ENCODE measurements at places on chromosomes 1 and 21. TPM values are rescaled to one million over a fixed set of nuclear protein-coding genes. Genes with fewer than 3 reads are reported as not detected.

DNA sequence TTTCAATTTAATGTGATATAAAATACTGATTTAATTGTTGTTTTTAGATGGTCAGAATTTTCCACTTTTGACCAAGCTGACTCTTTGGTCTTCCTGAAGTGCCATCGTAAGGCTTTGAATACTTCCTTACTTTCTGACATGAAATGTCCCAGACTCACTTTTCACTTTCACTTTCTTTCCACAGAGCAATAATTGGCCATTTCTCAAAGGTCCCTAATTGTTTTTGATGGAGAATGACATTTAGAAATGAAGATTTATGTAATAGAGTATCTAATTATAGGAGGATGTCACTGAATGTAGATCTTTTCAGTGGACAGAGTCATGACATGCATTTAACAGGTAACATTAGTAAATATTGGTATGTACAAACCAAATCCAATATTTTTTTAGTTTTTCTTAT, 1141.6 kb downstream of the KCNT2 start:
- DNase-seq: no peak
- no peaks in the 10 kb centered on the region for H3K27me3 ChIP-seq
- H3K27ac ChIP-seq: no peak overlapping the region
- peaks cover 5% of the 10 kb centered on the region for H3K4me1 ChIP-seq
- peaks cover 3% of the 10 kb centered on the region for H3K36me3 ChIP-seq

- H3K27me3 ChIP-seq: no peaks in the 10 kb centered on the region
- peaks cover 7% of the 10 kb centered on the region for H3K36me3 ChIP-seq
- H3K27ac ChIP-seq: no peak overlapping the region
- H3K4me3 ChIP-seq: no peak overlapping the region
- no peak for DNase-seq
- peaks cover 24% of the 10 kb centered on the region for H3K4me1 ChIP-seq
Observed at GRCh38 chr1:63807046-63807445, 33.2 kb downstream of the ROR1 start.

DNA sequence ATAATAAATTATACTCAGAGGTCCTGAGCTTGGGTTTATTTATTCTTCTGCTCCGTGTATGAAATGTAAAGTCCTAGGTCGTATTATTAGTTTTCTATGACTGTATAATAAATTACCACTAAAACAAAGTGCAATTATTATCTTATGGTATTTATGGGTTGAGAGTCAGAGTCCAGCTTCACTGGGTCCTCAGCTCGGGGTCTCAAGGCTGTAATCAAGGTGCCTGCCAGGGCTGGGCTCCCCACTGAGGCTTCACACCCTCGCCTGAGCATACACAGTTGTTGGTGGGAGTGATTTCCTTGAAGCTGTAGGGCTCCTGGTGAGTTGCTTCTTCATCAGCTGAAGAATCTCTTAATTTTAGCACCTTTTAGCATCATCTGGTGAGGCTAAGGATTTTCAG, 15.2 kb downstream of the UBASH3A start:
- H3K27ac ChIP-seq: no peak overlapping the region
- DNase-seq: no peak
- H3K36me3 ChIP-seq: no peaks in the 10 kb centered on the region

GRCh38 chr1:246651012-246651695, 73.1 kb upstream of the SCCPDH start:
- no peak overlapping the region for H3K27ac ChIP-seq
- peaks cover 17% of the 10 kb centered on the region for H3K36me3 ChIP-seq
- no peak overlapping the region for H3K4me3 ChIP-seq
- no peaks in the 10 kb centered on the region for H3K27me3 ChIP-seq
- H3K4me1 ChIP-seq: no peaks in the 10 kb centered on the region

- no peak for DNase-seq
- no peak overlapping the region for H3K27ac ChIP-seq
- peaks cover 9% of the 10 kb centered on the region for H3K36me3 ChIP-seq
- peaks cover 14% of the 10 kb centered on the region for H3K4me1 ChIP-seq
- H3K4me3 ChIP-seq: no peak overlapping the region
Observed at GRCh38 chr1:185969028-185969427, 234.8 kb downstream of the HMCN1 start.

DNA sequence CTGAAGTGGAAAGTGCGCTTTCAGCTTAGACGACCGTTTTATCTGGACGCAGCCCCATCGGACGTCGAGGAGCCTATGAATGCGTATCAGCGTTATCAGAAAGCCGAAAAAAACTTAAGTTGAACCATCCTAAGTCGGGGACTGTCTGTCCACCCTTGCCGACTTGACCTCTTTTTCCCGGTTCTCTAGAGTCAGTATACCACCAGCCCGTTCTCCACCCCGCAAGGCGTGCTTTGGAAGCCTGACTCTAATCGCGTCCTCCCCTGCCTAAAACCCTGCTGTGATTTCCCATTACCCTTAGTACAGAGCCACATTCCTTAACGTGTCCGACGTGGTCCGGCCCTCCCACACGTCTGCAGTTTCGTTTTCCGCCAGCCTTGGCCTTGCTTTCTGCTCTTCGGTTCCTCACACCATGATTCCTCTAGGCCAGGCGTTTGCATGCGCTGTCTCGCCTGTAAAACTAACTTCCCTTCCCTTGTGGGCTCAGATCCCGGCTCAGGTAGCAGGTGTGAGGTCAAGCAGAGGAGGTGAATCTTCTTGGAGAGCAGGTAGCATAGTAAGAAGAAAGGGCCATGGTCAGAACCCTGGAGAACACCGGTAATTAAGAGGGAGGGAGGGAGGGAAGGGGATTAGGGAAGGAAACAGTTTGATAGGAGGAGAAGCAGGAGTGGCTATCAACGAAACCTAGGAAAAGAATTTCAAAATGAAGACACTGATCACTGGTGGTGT, 865 bp downstream of the ADPRS start:
- H3K4me1 ChIP-seq: peaks cover 17% of the 10 kb centered on the region
- no peak for DNase-seq
- peak overlapping the region; percentile 95 for H3K27ac ChIP-seq
- H3K4me3 ChIP-seq: peak overlapping the region; percentile 81
- peaks cover 4% of the 10 kb centered on the region for H3K36me3 ChIP-seq

GRCh38 chr21:14942801-14943490, 121.9 kb downstream of the NRIP1 start:
- no peak overlapping the region for H3K4me3 ChIP-seq
- no peaks in the 10 kb centered on the region for H3K4me1 ChIP-seq
- H3K36me3 ChIP-seq: peaks cover 12% of the 10 kb centered on the region
- DNase-seq: no peak
- H3K27me3 ChIP-seq: no peaks in the 10 kb centered on the region

DNA sequence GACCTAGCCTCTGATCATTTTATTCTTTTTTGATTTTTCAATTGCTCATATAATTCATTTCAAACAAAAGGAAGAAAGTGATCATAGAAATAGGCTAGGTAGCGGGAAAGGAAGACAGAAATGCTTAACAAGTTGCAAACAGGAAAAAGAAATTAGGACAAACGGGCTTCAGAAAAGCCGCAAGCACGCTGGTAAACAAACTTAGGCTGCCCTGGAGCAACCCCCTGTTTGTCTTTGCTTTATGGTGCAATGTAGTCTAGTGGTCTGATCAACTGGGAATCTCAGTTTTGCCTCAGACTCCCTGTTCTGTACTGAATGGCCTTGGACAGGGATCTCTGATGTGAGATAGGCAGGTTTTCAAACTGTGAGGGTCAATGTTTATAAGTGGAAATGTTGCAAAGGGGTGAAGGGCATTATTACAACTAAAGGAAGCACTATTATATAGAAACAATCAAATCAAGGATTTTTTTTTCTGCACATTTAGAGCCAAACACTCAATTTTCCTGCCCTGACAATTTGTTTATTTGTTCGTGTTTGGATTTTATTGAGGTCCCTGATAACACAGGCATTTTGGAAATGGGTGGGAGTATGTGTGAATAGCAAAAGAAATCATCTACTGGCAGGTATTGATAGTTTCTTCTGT, 146.8 kb upstream of the NRIP1 start:
- H3K4me3 ChIP-seq: no peak overlapping the region
- H3K27me3 ChIP-seq: no peaks in the 10 kb centered on the region
- H3K36me3 ChIP-seq: no peaks in the 10 kb centered on the region
- H3K4me1 ChIP-seq: peaks cover 28% of the 10 kb centered on the region
- H3K27ac ChIP-seq: no peak overlapping the region
- DNase-seq: no peak

GRCh38 chr1:161427733-161428516, 60.2 kb upstream of the CFAP126 start:
- no peak for DNase-seq
- H3K4me3 ChIP-seq: peak overlapping the region; percentile 52
- peaks cover 11% of the 10 kb centered on the region for H3K4me1 ChIP-seq

DNA sequence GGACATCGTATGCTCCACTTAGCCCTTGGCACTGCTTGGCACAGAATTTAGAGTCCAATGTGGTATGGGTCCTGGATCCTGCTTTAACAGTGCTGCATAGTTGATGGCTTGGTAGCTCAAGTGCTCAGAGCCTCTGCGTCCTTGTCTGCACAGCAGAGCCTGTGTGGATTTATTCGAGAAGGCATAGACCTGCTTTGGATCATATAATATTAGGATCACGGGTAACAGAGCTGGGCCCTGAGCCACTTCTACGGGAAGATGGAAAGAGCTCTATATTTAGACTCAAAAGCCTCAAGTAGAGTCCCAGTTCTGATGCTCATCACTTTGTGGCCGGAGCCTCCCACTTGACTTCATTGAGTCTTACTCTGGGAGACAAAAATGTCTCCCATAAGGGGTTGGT, 164.4 kb upstream of the EDN2 start:
- DNase-seq: no peak
- peaks cover 3% of the 10 kb centered on the region for H3K27me3 ChIP-seq
- no peaks in the 10 kb centered on the region for H3K36me3 ChIP-seq

DNA sequence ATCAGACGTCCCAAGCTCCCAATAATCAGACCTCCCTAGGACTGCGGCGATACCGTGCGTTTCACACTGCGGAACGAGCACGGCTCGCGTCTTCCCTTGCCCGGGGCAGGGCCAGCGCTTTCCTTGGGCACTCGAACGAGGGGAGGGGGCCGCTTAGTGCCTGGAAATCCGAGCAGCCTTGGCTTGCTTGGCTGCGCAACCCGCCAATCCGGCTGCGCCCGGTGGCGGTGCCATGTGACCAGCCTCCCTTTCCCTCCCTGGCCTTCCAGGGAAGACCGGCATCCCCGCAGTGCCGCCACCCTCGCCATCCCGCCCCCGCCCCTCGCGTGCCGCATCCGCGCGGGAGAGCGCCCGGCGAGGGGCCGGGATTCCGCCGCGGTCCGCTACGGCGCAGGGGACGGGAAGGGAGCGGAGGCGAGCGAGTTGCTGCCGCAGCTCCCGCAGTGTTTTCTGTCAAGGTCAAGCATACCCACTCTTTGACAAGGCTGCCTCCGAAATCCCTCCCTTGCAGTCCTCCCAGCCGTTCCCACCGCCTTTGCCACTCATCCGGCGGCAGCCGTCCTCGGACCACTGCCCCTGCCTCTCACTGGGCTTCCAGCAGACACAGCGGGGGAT, 8.3 kb upstream of the RNF19B start:
- H3K27ac ChIP-seq: no peak overlapping the region
- peak; percentile 41 for DNase-seq
- peaks cover 13% of the 10 kb centered on the region for H3K4me1 ChIP-seq

- no peak overlapping the region for H3K27ac ChIP-seq
- DNase-seq: no peak
- peaks cover 5% of the 10 kb centered on the region for H3K27me3 ChIP-seq
- no peaks in the 10 kb centered on the region for H3K4me1 ChIP-seq
- H3K4me3 ChIP-seq: no peak overlapping the region
- H3K36me3 ChIP-seq: no peaks in the 10 kb centered on the region
Observed at GRCh38 chr1:159753386-159753785, 27.4 kb upstream of the DUSP23 start.

DNA sequence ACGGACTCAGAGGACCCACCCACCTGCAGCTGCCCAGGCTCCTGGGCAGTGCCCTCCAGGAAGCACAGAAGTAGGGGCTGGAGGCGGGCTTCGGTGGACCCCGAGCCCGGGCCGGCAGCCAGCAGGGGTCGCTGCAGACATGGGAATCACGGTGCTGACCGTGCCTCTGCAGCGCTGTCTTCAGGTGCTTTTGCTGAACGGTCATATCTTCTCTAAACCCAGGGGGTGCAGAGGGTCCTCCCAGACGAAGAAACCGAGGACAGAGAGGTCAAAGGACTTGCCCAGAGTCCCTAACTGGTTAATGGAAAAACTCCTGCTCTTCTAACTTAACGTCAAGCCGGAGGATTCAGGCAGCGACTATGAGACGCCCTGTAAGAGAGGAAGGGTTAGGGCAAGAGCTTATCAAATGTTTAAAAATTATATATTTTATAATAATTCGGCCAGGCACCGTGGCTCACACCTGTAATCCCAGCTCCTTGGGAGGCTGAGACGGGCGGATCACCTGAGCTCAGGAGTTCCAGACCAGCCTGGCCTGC, 21.5 kb upstream of the LEFTY2 start:
- no peaks in the 10 kb centered on the region for H3K4me1 ChIP-seq
- H3K27me3 ChIP-seq: peaks cover 15% of the 10 kb centered on the region
- no peak overlapping the region for H3K4me3 ChIP-seq
- no peak overlapping the region for H3K27ac ChIP-seq
- peak; percentile 64 for DNase-seq
- H3K36me3 ChIP-seq: no peaks in the 10 kb centered on the region

DNA sequence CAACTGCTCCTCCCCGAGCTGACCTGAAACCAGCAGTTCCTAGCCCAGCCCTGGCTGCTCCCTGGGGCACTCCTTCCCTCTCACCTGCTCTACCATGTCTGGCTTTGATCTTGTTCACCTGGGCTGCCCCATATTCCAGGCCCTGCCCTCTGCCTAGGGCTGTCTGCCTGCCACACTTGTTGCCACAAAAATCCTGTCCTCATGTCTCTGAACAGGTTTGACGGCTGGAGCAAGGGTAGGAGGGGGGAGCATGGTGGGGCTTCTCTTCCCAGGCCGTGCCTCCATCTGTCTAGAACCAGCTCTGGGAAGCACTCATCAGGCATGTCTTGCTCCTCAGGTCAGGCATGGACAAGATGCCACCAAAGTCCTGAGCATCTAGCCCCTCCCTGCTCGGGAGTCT, 44.3 kb upstream of the WNT2B start:
- H3K4me1 ChIP-seq: peaks cover 53% of the 10 kb centered on the region
- no peaks in the 10 kb centered on the region for H3K27me3 ChIP-seq
- no peaks in the 10 kb centered on the region for H3K36me3 ChIP-seq
- DNase-seq: no peak
- peak overlapping the region; percentile 72 for H3K27ac ChIP-seq
- no peak overlapping the region for H3K4me3 ChIP-seq

DNA sequence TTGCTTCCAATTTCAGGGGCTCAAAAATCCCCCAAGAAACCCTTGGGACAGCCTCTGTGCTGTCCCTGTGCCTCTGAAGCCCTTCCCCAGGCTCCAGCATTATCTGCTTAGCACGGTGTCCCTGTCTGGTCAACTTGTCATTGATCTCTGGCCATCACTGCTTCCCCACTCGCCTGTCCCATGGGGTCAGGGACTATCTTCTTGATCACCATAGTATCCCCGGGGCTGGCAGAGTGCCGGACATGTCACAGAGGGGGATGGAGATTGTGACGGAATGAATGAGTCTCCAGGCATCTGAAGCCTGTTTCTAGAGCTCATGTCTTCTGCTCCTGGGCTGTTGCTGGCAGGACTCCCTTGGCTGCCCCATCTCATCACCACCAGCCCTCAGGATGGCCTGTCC, 99.4 kb upstream of the VAMP3 start:
- H3K4me3 ChIP-seq: no peak overlapping the region
- H3K36me3 ChIP-seq: no peaks in the 10 kb centered on the region
- H3K27me3 ChIP-seq: peaks cover 14% of the 10 kb centered on the region
- DNase-seq: no peak

- no peak for DNase-seq
- no peaks in the 10 kb centered on the region for H3K27me3 ChIP-seq
- H3K27ac ChIP-seq: no peak overlapping the region
- H3K4me3 ChIP-seq: no peak overlapping the region
- no peaks in the 10 kb centered on the region for H3K4me1 ChIP-seq
Observed at GRCh38 chr1:40956407-40956806, 23.1 kb upstream of the CTPS1 start.

KISS1 gene
- total RNA-seq: 0.34 TPM

DNASE2B gene
- total RNA-seq: not detected

Data from mesothelial cell of epicardium (in vitro differentiated cells).